Spleen (tissue), 13 donors: ENCODE measurements at places on chromosomes 6 and 20. TPM values are rescaled to one million over a fixed set of nuclear protein-coding genes. Genes with fewer than 3 reads are reported as not detected.

DNA sequence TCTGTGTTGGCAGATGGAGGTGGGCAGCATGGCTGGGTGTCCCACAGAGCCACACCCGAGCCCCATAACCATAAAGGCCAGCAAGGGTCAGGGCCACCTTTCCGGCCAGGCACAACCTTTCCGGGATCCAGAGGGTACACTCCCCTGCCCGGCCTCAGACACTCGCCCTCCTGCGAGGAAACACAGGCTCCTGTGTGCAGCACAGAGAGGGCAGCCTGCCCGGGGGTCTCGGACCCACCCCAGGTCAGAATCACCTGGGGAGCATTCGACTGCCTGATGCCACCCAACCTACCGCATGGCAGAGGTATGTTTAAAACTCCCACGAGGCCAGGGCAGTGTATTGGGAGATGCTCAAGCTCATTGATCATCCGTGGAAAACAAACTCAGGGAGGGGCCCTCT, 260.3 kb downstream of the TAF4 start:
- no peak overlapping the region for H3K27ac ChIP-seq
- DNase-seq, result peak; percentile 31
- peaks cover 50% of the 10 kb centered on the region for H3K27me3 ChIP-seq
- H3K4me3 ChIP-seq, result no peak overlapping the region
- H3K36me3 ChIP-seq, result no peaks in the 10 kb centered on the region

DNA sequence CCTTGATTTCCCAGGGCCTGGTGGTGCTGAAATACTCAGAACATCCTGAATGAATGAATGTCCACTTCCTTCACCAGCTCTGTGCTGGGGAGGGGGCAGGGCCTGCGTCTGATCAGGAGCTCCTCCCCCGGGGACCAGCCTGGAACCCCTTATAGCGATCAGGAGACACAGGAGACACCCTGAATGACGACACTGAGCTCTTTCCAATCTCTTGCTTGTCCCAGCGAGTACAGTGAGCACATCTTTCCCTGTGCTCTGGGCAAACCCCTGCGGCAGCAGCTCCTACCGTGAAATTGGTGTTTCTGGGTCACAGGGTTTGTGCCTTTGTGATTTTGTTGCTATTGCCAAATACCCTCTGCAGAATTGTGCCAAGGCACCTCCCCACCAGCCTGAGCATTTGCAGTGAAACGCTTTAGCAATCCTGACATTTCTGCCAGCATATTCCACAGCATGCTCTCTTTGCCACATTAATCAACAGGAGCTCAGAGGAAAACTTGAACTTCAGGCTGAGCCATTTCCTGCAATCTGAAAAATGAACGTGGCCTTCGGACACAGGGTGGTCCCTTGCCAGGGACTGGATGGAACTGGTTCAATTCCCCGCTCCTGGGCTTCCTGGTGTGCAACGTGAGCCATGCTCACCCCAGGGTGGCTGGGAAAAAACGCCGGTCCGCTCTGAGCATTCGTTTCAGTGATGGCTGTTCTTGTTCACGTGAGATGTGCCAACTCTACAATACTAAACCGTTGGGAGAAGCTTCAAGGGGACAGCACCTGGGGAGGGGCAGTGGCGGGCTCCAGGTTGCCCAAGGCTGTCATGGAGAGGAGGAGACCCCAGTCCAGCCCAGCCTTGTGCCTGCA, 23.1 kb upstream of the MRGBP start:
- H3K36me3 ChIP-seq, result no peaks in the 10 kb centered on the region
- peak overlapping the region; percentile 6 for H3K27ac ChIP-seq
- no peak overlapping the region for H3K4me3 ChIP-seq
- peak; percentile 52 for DNase-seq
- peaks cover 43% of the 10 kb centered on the region for H3K4me1 ChIP-seq
- H3K27me3 ChIP-seq, result no peaks in the 10 kb centered on the region

C6orf58 gene
- total RNA-seq, result not detected

MCM3 gene
- total RNA-seq, result 36.4 TPM

- no peaks in the 10 kb centered on the region for H3K27me3 ChIP-seq
- no peaks in the 10 kb centered on the region for H3K4me1 ChIP-seq
- no peaks in the 10 kb centered on the region for H3K36me3 ChIP-seq
- DNase-seq, result no peak
- no peak overlapping the region for H3K4me3 ChIP-seq
These were observed 280.4 kb downstream of the UBE3D start for GRCh38 chr6:82785206-82785605.

GRCh38 chr6:82739303-82739702, 326.3 kb downstream of the UBE3D start:
- no peaks in the 10 kb centered on the region for H3K27me3 ChIP-seq
- H3K4me1 ChIP-seq, result no peaks in the 10 kb centered on the region

PRL gene
- 0.26 TPM for total RNA-seq

- no peak overlapping the region for H3K4me3 ChIP-seq
- peak overlapping the region; percentile 14 for H3K27ac ChIP-seq
- DNase-seq, result no peak
- H3K27me3 ChIP-seq, result no peaks in the 10 kb centered on the region
- H3K4me1 ChIP-seq, result peaks cover 22% of the 10 kb centered on the region
These were observed 28.6 kb downstream of the C6orf89 start for GRCh38 chr6:36914227-36914794.

DNA sequence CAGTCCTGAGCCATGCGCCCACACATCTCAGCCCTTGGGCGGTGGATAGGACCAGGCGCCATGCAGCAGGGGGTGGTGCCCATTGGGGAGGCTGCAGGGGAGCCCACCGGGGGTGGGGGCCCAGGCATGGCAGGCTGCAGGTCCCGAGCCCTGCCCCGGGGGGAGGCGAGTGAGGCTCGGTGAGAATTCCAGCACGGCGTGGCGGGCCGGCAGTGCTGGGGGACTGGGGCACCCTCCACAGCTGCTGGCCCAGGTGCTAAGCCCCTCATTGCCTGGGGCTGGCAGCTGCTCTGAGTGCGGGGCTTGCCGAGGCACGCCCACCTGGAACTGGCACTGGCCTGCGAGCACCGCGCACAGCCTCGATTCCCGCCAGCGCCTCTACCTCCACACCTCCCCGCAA, 21.6 kb upstream of the PRL start:
- no peak overlapping the region for H3K27ac ChIP-seq
- no peaks in the 10 kb centered on the region for H3K27me3 ChIP-seq
- no peaks in the 10 kb centered on the region for H3K36me3 ChIP-seq
- no peak for DNase-seq
- H3K4me3 ChIP-seq, result no peak overlapping the region

DNA sequence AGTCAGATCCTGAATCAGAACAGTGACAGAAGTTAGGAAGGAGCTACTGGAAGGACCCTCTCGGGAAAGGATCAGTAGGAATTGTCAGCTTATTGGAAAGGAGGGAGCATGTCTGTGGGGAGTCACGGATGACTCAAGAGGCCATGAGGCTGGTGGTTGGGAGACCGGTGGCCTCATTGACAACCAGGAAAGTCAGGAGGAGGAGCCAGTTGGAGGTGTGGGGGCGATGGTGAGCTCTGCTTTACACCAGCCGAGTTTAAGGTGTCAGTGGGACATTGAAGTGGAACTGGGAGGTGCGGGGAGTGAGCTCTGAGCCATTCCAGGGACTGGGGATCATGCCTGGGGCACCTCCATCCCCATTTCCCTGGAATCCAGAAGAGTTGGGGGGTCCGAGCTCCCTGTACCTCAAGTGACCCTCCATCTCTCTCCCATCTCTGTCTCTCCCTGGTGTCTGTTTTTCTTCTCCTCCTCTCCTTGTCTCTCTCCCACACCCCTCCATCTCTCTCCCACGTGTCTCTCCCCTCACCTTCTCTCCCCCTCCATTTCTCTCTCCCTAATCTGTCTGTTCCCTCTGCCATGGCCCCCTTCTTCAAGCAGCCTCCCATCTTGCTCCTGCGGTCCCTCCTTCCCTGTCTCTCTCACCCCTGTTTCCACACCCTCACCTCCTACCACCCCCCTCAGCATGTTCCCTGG, 14.3 kb upstream of the ZBTB9 start:
- no peak overlapping the region for H3K4me3 ChIP-seq
- H3K4me1 ChIP-seq, result peaks cover 7% of the 10 kb centered on the region
- no peak overlapping the region for H3K27ac ChIP-seq
- DNase-seq, result no peak

DNA sequence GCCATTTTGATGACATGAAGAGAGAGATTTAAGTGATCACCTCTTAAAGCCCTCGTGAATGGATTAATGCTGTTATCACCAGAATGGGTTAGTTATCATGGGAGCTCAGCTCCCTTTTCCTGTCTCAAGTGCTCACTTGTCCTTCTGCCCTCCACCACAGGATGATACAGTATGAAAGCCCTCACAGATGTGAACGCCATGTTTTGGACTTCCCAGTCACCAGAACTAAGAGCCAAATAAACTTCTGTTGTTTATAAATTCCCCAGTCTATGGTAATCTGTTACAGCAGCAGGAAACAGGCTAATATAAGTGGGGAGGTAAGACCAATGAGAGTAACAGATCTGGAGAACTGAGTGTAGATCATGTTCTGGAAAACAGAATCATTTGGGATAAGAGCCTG, 493.2 kb downstream of the CDKAL1 start:
- no peaks in the 10 kb centered on the region for H3K4me1 ChIP-seq
- no peak overlapping the region for H3K27ac ChIP-seq
- H3K27me3 ChIP-seq, result no peaks in the 10 kb centered on the region
- H3K36me3 ChIP-seq, result no peaks in the 10 kb centered on the region
- no peak overlapping the region for H3K4me3 ChIP-seq

- peak overlapping the region; percentile 75 for H3K27ac ChIP-seq
- H3K36me3 ChIP-seq, result no peaks in the 10 kb centered on the region
- peak overlapping the region; percentile 20 for H3K4me3 ChIP-seq
- peaks cover 2% of the 10 kb centered on the region for H3K4me1 ChIP-seq
- no peaks in the 10 kb centered on the region for H3K27me3 ChIP-seq
These were observed 48.9 kb downstream of the HIVEP1 start for GRCh38 chr6:12060780-12061609.

PLTP gene
- 46.7 TPM for total RNA-seq

IP6K3 gene
- 2.5 TPM for total RNA-seq

MYCT1 gene
- total RNA-seq, result 66.0 TPM

DNPH1 gene
- 51.8 TPM for total RNA-seq

- DNase-seq, result no peak
- H3K4me3 ChIP-seq, result no peak overlapping the region
- no peak overlapping the region for H3K27ac ChIP-seq
- no peaks in the 10 kb centered on the region for H3K4me1 ChIP-seq
These were observed 102.5 kb downstream of the PAK5 start for GRCh38 chr20:9736373-9736772.

- H3K27me3 ChIP-seq, result no peaks in the 10 kb centered on the region
- H3K4me3 ChIP-seq, result no peak overlapping the region
- no peak overlapping the region for H3K27ac ChIP-seq
- H3K4me1 ChIP-seq, result no peaks in the 10 kb centered on the region
- no peak for DNase-seq
These were observed 25.0 kb downstream of the L3MBTL1 start for GRCh38 chr20:43532416-43533055.

LGSN gene
- total RNA-seq, result 0.13 TPM

DNA sequence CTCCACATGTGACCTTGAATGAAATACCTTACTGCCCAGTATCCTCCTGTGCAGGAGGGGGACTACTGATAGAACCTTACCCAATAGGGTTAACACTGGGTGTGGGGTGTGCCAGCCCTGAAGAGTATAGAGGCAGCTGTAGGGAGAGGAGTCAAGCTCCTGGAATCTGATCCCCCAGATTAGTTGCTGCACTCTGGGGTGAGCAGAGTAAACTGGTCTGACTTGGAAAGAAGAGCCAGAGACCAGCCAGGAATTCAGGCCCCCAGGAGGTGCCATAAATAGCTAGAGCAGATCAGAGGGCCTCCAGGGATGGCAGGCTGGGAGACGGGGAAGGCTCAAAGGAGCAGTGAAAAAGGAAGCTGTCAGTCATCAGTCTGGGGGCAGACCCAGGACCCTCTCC, 3.5 kb upstream of the APOBEC2 start:
- peaks cover 6% of the 10 kb centered on the region for H3K4me1 ChIP-seq
- H3K27me3 ChIP-seq, result no peaks in the 10 kb centered on the region
- H3K36me3 ChIP-seq, result no peaks in the 10 kb centered on the region
- no peak overlapping the region for H3K4me3 ChIP-seq
